ENCODE measurements at places on chromosomes 1 and 21. TPM values are rescaled to one million over a fixed set of nuclear protein-coding genes. Genes with fewer than 3 reads are reported as not detected.

DNA sequence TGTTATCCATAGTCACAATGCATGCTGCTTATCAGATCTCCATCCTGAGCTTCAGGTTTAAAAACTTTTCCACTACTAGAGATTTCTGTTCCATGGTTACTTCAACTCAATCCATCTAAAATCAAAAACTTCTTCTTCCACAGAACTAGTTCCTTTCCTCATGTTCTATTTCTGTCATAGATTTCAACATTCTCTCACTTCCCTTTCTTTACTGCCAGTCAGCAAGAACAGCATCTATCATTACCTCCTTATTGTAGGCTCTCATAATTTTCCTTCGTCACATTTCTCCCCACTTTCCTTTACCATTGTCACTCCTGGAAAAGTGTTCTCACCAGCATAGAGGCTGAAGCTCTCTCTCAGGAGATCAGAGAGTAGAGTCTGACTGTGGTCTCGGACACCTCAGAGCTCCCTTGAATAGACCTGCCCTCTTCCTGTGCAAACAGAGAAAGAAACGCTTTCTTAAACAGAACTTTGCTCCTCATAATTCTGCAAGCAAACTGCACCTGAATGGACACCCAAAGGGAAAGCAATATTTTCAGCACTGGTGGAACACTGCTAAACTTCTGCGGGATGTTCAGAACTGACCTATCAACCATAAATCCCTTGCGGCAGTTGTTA lies 48.7 kb upstream of the KIRREL1 start:
- no peak for DNase-seq

DNA sequence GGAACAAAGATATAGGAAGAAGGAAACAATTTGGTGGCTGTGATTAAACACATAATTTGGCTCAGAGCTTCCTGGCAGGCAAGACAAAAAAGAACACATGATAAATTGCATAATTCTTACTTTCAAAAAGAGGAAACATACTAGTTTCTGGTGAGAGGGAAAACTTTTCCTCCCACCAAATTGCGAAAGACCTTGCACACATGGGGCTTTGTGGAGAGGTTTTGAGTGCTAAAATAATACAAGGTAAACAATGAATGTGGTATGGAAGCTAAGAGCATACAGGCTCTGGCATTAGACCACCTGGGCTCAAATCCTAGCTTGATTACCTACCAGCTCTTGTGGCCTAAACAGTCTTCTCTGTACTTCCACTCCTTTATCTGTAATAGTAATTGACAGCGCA lies 140.2 kb upstream of the HOOK1 start:
- peak; percentile 48 for DNase-seq

DNA sequence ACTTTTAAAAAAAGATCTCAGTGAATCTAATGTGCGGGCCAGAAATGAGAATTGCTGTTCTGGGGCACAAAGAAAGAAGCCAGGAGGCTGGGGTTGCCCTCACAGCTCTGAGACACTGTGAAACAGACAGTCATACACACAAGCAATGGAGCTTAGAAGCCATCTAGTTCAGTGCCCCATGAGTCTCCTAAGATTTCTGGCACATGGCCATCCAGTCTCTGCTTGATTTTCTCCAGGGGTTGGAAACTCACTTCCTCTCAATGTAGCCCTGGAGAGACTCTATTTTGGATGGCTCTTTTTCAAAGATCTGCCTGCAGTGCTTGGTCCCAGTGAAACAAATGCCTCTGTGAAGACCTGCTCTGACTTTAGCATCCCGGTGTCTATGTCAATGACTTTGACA lies 38.6 kb downstream of the KCNN3 start:
- no peak for DNase-seq

DNA sequence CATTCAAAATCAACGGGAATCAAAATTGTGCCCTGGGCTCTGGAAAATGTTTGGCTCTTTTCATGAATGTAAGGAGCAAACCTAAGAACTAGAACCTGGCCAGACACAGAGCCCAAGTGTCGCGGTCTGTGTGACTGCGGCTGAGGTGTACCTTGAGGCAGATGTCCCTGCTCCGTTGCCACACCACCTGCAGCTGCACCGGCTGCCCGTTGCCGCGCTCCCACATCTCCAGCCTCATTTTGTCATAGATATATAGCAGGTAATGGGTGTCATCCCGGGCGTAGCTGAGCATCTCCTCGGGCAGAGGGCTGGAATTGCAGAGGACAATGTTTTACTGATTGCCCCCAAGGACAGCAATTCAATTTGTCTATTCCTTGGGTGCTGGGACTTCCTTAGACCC lies 18.7 kb downstream of the EXOSC10 start:
- DNase-seq: no peak

Gene CCDC185
- not detected for total RNA-seq

- no peak for DNase-seq
Observed at GRCh38 chr1:196178083-196178635, 430.1 kb downstream of the KCNT2 start.

DNA sequence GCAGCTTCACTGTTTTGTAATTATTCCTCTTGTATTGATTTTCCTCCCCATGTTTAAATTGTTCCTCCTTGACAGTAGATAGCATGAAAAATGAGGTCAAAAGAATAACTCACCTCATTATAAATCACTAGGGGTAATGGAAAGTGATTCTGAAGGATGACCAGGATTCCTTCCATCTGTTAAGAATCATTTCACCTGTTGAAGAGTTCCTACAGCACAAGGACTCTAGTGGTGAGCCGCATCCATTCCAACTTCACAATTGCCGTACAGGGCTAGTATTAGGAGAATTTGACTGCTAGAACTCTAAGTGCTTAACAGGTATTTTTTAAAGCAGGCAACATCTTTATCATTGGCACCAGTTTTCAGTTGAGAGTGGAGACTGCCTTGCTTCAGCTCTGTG lies 13.7 kb downstream of the PPP1R12B start:
- no peak for DNase-seq

DNA sequence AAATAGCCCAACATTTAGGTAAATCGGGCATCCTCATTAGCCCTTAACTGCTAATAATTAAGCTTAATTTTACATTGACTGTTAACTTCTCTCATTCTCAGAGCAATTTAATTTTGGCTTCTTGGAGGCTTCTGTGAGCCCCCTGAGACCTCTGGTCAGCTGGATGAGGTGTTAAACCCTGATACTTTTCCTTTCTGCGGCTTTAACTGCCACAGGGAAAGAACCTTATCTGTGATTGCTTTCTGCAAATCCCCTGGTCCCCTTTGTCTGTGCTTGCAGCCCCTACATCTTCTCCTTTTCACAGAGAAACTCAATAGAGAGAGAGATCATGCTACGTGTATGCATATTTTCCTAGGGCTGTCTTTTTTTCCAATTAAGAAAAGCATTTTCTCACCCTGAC lies 184.5 kb upstream of the CSF3R start:
- DNase-seq: no peak

Gene ADGRL4
- total RNA-seq: 3.5 TPM

- DNase-seq: no peak
Observed at GRCh38 chr1:91605566-91605965, 104.9 kb downstream of the CDC7 start.

Gene BCAN
- total RNA-seq: not detected

Gene EDN2
- total RNA-seq: not detected

DNA sequence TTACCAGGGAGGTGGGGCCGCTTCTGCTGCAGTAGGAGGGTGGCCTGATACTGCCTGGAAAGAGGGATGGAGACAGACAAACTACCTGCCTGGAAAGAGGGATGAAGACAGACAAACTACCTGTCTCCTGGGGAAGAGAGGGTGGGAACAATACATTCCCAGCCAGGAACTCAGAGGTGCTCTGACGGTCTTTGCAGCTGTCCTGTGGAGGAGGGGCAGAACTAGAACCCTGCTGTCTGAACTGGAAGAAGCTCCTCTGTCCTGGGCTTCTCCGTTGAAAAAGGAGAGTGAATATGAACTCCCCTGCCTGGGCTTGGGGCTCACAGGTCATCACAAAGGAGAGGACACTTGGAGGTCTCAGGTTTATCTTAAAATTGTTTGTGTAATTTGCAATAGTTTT lies 40.3 kb upstream of the ETV3 start:
- no peak for DNase-seq
